ENCODE measurements at places on chromosomes 1 and 21.

GRCh38 chr1:61853583-61853982 lies 111.3 kb downstream of the PATJ start:
- no peaks in the 10 kb centered on the region for H3K27me3 ChIP-seq
- H3K27ac ChIP-seq = no peak overlapping the region
- H3K4me3 ChIP-seq = no peak overlapping the region
- DNase-seq = no peak
- peaks cover 7% of the 10 kb centered on the region for H3K4me1 ChIP-seq

GRCh38 chr1:229887043-229887822 lies 179.8 kb upstream of the GALNT2 start:
- peaks cover 5% of the 10 kb centered on the region for H3K4me1 ChIP-seq
- H3K27ac ChIP-seq = no peak overlapping the region
- no peaks in the 10 kb centered on the region for H3K36me3 ChIP-seq
- H3K4me3 ChIP-seq = no peak overlapping the region

DNA sequence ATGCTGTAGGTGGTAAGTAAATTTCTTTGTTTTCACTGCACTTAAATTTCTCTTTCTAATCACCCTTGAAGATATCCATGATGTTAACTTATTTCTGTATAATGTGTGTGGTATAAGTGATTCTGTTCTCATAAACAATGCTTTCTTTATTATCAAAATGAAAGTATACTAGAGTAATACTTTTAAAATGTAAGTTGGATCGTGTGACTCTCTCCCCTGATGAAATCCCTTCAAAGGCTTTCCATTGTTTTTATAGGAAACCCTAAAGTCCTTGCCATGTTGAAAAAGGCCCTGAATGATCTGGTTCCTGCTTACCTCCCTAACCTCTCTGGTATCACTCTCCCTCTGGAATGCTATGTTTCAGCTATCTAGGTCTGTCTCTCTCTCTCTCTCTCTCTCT lies 191.1 kb upstream of the LHX8 start:
- H3K4me3 ChIP-seq = no peak overlapping the region
- H3K27ac ChIP-seq = no peak overlapping the region
- H3K36me3 ChIP-seq = no peaks in the 10 kb centered on the region
- peaks cover 10% of the 10 kb centered on the region for H3K4me1 ChIP-seq

GRCh38 chr1:183291802-183292514 lies 105.9 kb downstream of the LAMC2 start:
- no peaks in the 10 kb centered on the region for H3K27me3 ChIP-seq
- no peak overlapping the region for H3K27ac ChIP-seq
- H3K36me3 ChIP-seq = no peaks in the 10 kb centered on the region
- no peak for DNase-seq

DNA sequence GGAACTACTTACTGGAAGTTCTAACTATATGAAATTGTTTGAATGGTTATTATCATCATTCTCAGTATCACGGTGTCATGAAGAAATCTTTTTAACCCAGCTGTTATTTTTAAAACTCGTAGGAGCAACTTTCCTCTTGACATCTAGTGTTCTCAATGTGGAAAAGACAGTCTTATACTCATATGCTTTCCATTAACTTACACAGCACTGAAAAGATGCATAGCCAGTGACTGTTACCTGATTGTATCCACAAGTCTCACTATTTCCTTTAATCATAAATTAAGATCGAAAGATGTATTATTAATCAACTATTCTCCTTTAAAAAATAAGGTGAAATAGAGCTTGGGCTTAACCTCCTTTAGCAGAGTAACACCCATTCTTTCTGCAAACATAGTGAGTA lies 59.7 kb upstream of the TNFSF4 start:
- no peaks in the 10 kb centered on the region for H3K27me3 ChIP-seq
- peaks cover 9% of the 10 kb centered on the region for H3K4me1 ChIP-seq
- H3K27ac ChIP-seq = no peak overlapping the region

DNA sequence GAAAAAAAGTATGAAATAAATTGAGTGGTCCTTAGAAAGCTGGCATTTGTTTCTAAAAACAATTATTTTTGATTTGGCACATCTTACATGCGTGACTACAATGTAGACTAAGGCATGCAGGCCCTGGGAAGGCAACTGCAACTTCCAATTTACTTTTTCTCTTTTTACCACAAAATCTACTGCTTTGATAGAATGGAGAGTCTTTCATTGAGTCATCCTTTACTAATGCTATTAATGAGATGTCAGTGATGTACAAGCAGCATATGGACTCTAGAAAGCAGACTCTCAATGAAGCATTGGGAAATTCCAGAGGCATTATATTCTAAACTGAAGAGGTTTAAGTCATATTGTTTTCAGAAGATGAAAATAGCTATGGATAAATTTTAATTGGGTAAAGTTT lies 29.6 kb upstream of the PRRX1 start:
- DNase-seq = no peak
- no peaks in the 10 kb centered on the region for H3K27me3 ChIP-seq
- no peaks in the 10 kb centered on the region for H3K4me1 ChIP-seq
- no peak overlapping the region for H3K27ac ChIP-seq
- no peaks in the 10 kb centered on the region for H3K36me3 ChIP-seq
- no peak overlapping the region for H3K4me3 ChIP-seq

GRCh38 chr21:45420061-45421041 lies 15.4 kb downstream of the COL18A1 start:
- H3K4me1 ChIP-seq = peaks cover 5% of the 10 kb centered on the region
- no peak for DNase-seq
- H3K27ac ChIP-seq = no peak overlapping the region

DNA sequence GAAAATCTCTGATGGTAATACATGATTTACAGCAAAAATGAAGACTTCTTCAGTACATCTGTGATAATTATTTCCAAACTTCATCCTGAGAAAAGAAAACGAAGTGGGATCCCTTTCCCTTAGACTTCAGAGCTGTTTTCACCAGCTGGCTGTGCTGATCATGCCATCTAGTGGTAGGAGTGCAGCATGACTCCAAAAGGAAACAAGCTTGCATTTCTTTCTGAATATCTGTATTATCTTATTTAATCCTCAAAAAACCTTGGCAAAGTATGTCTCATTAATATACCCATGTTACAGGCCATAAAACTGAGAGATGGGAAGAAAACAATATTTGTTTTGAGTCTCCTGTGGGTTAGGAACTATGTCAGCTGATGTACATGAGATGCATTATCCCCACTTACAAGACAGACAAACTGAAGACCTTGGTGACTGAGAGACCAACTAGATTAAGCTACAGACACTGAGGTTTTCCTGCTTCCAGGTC lies 9.8 kb upstream of the GJA8 start:
- no peak overlapping the region for H3K27ac ChIP-seq
- DNase-seq = peak; percentile 63
- H3K4me1 ChIP-seq = peaks cover 15% of the 10 kb centered on the region
- H3K4me3 ChIP-seq = no peak overlapping the region

GRCh38 chr1:119038363-119038762 lies 50.2 kb upstream of the TBX15 start:
- no peak for DNase-seq
- no peak overlapping the region for H3K27ac ChIP-seq
- peaks cover 12% of the 10 kb centered on the region for H3K4me1 ChIP-seq
- H3K27me3 ChIP-seq = no peaks in the 10 kb centered on the region
- no peaks in the 10 kb centered on the region for H3K36me3 ChIP-seq

- no peak overlapping the region for H3K4me3 ChIP-seq
- no peaks in the 10 kb centered on the region for H3K4me1 ChIP-seq
- H3K36me3 ChIP-seq = no peaks in the 10 kb centered on the region
- H3K27ac ChIP-seq = no peak overlapping the region
- no peak for DNase-seq
Observed at GRCh38 chr21:19029816-19030215, 626.2 kb upstream of the TMPRSS15 start.

DNA sequence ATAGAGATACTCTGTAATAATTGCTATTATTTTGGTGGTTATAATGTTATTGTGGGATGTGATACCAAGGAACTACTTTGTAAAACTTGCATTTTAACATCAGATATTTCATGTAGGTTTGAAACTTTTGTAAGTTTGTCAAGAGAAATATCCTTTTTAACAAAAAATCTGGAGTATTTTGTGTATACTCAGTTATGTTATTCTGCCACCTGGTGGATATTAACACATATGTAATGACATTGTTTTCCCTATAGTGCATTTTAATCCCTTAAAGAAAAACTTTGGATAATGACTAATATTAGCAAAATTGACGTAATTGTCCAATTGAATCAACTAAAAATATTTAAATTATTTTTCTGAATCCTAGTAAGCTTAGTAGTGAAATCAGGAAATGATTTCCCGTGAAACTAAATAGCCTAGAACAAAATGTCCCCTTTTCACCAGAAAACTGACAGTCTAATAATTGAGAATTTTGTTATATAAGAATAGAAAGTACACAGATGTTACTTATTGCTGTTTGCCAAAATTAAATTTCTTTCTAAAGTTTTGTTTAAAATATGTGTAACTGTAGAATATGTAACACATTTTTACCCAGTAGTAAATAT lies 39.6 kb downstream of the KCTD3 start:
- no peak overlapping the region for H3K4me3 ChIP-seq
- peaks cover 8% of the 10 kb centered on the region for H3K4me1 ChIP-seq
- peaks cover 12% of the 10 kb centered on the region for H3K36me3 ChIP-seq

DNA sequence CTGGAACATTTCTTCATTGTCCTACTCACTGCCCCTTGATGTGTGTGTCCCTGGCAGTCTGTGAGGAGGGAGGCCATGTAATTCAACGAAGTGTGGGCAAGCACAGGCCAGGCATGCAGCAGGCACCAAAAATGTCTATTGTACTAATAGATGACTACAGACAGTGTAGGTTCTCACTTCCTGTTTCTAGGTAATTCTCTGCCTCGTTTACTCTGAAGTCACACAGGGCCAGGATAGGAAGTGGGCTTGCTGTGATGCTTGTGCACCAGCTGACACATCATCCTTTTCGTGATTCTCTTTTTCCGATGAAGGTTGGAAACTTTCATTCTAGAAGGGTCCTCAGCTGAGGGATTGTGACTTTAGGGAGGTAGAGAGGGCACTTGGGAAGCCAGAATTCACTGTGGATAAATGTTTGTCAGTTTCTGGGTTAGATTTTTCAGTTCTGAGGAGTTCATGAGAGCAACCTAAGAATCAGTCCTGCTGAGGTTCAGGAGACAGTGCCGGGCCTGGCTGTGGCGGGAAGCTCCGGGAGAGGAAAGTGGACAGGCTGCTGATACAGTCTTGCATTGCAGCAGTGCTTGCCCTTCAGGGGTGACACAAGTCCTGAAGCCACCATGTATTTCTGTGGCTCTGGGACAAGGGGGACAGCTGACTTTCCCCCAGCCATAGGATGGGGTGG lies 4.3 kb upstream of the CSF1 start:
- DNase-seq = no peak
- no peaks in the 10 kb centered on the region for H3K36me3 ChIP-seq
- no peak overlapping the region for H3K27ac ChIP-seq
- H3K4me3 ChIP-seq = no peak overlapping the region

- H3K27ac ChIP-seq = no peak overlapping the region
- no peak for DNase-seq
- no peaks in the 10 kb centered on the region for H3K36me3 ChIP-seq
- peaks cover 7% of the 10 kb centered on the region for H3K4me1 ChIP-seq
- no peaks in the 10 kb centered on the region for H3K27me3 ChIP-seq
Observed at GRCh38 chr1:22450351-22451021, 1.2 kb upstream of the ZBTB40 start.

GRCh38 chr1:39964552-39964951 lies 9.6 kb downstream of the MFSD2A start:
- no peak overlapping the region for H3K27ac ChIP-seq
- no peak for DNase-seq
- H3K36me3 ChIP-seq = no peaks in the 10 kb centered on the region
- no peak overlapping the region for H3K4me3 ChIP-seq
- H3K4me1 ChIP-seq = no peaks in the 10 kb centered on the region
- H3K27me3 ChIP-seq = no peaks in the 10 kb centered on the region

- H3K4me3 ChIP-seq = no peak overlapping the region
- no peak for DNase-seq
- no peaks in the 10 kb centered on the region for H3K27me3 ChIP-seq
- no peaks in the 10 kb centered on the region for H3K36me3 ChIP-seq
- no peaks in the 10 kb centered on the region for H3K4me1 ChIP-seq
Observed at GRCh38 chr1:15696956-15697521, 12.9 kb downstream of the PLEKHM2 start.

DNA sequence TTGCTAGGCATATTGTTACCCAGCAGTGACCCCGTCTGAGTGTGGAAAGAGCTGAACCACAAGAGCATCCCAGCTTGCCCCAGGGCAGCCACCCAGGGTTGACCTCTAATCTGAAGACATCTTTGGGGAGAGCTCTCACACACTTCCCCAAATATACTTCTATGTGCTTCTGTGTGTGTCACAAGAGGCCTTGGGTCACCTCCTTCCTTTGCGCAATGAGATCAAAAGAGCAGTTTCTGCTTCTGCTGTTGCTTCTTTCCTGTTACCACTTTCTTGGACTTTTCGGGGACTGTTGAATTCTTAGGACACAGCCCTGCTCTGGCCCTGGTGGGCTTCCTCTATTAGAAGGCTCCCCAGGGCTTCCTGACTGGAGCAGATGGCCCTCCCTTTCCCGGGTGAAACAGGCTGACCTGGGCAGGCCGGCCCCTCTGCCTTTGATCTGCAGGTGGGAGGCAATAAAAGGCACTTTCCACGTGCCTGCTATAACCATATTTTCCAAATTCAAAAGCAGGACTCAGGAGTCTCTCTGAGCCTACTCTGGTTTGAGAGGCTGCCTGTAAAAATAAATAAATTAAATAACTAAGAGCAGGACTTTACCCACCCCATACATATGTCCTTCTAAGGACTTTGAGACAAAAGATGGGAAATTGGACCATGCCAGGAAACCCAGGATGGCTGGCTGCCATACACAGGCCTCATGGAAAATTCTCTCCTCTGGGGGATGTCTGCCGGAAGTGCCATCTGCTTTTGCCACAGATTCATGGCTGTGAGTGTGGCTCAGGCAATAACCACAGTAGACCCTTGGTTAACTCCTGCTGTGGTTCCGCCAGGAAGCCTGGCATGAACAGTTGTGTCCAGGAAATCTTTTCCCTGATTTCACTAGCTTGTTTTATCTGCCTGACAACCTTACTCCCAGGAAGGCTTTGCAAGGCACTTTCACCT lies 28.3 kb upstream of the RCSD1 start:
- no peaks in the 10 kb centered on the region for H3K27me3 ChIP-seq
- DNase-seq = no peak
- no peak overlapping the region for H3K4me3 ChIP-seq
- no peak overlapping the region for H3K27ac ChIP-seq

GRCh38 chr1:154987326-154987725 lies 4.2 kb downstream of the FLAD1 start:
- H3K27ac ChIP-seq = no peak overlapping the region
- H3K27me3 ChIP-seq = no peaks in the 10 kb centered on the region
- peaks cover 14% of the 10 kb centered on the region for H3K4me1 ChIP-seq
- H3K36me3 ChIP-seq = peaks cover 3% of the 10 kb centered on the region

DNA sequence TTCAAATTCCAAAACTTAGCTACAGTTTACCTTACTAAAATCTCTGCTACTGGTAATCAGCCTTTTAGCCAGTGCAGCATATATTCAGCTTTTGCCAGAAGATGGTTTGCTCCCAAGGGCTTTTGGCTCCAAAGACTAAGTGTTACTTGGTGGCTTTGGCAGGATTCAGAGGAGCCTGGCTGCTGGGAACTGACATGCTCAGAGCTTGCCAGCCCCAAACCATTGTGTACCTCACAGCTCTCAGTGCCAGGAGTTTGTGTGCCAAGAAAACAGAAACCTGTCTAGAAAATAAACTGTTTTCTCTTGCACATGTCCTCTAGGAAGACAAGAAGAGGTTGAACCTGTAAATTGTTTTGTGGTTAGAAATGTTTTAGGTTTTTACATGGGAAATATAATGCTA lies 315.9 kb downstream of the ST6GALNAC3 start:
- H3K4me3 ChIP-seq = no peak overlapping the region
- no peak overlapping the region for H3K27ac ChIP-seq
- no peaks in the 10 kb centered on the region for H3K4me1 ChIP-seq

- H3K36me3 ChIP-seq = no peaks in the 10 kb centered on the region
- H3K4me1 ChIP-seq = peaks cover 5% of the 10 kb centered on the region
- H3K27me3 ChIP-seq = no peaks in the 10 kb centered on the region
- DNase-seq = no peak
- no peak overlapping the region for H3K4me3 ChIP-seq
Observed at GRCh38 chr1:5725406-5725805, 266.8 kb downstream of the NPHP4 start.

Measured in neural progenitor cell (in vitro differentiated cells).